ENCODE measurements at places on chromosomes 6 and 20.

GRCh38 chr6:158379336-158379735 lies 67.1 kb downstream of the TULP4 start:
- no peak for DNase-seq

GRCh38 chr20:7879883-7880282 lies 60.4 kb downstream of the HAO1 start:
- no peak for DNase-seq

DNA sequence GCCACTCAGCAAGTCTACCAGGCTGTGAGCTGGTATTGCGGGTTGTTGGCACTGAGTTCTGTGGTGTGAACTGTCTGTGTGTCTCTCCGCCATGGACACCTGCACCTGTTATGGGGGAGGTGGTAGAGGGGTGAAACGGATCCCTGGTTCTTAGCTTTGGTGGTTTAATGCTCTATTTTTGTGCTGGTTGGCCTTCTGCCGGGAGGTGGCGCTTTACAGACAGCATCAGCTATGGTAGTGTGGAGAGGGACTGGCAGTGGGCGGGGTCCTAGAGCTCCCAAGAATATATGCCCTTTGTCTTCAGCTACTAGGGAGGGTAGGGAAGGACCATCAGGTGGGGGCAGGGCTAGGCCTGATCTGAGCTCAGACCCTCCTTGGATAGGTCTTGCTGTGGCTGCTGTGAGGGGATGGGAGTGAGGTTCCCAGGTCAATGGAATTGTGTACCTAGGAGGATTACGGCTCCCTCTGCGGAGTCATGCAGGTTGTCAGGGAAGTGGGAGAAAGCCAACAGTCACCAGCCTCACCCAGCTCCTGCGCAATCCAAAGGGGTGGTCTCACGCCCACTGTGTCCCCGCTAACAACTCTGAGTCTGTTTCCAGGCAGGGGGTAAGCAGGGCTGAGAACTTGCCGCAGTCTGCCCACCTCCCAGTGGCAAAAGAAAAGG lies 154.3 kb downstream of the CCDC170 start:
- DNase-seq, result no peak

- no peak for DNase-seq
Observed at GRCh38 chr6:149723771-149724417, 6.0 kb upstream of the LATS1 start.

DNA sequence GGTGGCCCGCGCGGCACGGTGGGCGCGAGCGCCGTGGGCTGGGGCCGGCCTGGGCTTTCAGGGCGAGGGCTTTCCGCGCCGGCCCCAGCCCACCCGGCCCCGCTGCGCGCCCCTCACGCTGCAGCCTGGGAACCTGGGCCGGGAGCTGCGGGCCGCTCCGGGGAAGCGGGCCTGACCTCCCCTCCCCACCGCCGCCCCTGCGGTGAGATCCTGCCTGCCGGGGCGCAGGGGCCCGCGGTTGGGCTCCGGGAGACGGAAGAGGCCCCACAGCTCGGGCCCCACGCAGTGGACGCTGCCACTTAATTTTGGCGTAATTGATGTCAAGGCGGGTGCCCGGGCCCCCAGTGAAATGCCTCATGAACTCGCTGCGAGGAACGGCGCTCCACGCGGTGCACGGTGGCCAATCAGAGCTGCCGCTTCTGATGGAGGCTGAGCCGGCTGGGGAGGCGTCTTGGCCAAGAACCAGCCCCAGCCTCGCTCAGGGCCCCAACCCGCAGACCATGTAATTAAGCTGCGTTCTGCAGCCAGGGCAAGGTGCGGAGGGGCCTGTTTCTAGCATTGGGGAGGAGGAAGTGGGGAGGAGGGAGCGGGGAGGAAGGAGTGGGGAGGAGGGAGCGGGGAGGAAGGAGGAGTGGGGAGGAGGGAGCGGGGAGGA lies 96.1 kb upstream of the BHLHE23 start:
- DNase-seq, result no peak

GRCh38 chr6:14851281-14851680 lies 394.6 kb upstream of the JARID2 start:
- DNase-seq, result no peak

DNA sequence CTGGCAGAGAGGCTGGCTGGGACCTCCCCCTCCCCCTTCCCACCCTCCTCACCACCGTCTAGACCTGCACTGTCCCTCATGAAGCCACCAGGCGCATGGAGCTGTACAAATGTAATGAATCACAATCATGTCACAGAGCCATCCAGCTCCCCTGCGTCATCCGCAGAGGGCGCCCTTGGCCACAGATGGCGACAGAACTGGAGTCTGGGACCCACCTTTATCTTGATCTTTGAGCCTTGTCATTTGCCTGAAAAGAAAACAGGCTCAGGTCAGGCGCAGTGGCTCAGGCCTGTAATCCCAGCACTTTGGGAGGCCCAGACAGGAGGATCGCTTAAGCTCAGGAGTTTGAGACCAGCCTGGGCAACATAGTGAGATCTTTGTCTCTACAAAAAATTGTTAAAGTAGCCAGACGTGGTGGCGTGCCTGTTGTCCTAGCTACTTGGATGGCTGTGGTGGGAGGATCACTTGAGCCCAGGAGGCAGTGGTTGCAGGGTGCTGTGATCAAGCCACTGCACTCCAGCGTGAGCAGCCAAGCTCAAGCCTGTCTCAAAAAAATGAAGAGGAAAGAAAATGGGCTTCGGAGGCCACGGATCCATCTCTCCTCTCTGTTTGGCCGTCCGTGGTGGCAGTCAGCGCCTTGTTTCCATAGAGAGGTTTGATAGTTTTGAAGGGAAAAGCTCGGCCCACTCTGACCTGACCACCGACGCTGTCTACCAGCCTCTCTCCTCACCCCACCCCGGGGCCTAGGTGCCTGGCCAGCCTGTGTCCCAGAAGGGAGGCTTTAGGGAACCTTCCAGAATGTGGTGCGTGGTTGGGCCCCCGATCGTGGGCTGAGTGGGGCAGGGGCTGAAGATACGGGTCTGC lies 6.2 kb downstream of the COL9A3 start:
- peak; percentile 47 for DNase-seq

DNA sequence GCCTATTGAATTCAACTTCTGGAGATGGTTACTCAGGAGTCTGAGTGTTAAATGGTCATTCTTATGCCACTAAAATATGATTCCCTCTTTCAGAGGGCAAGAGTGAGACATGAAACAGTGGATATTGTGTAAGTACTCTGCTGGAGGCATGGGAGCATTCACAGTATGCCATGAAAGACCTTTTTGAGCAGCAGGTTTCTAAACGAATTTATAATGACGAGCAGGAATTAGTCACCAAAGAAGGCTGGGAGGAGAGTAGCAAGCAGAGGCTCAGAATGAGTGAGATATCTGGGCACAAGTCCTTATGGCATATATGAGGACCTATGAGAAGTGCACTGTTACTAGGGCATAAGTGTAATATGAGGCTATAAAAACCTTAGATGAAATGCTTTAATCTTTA lies 10.9 kb upstream of the MYB start:
- no peak for DNase-seq

DNA sequence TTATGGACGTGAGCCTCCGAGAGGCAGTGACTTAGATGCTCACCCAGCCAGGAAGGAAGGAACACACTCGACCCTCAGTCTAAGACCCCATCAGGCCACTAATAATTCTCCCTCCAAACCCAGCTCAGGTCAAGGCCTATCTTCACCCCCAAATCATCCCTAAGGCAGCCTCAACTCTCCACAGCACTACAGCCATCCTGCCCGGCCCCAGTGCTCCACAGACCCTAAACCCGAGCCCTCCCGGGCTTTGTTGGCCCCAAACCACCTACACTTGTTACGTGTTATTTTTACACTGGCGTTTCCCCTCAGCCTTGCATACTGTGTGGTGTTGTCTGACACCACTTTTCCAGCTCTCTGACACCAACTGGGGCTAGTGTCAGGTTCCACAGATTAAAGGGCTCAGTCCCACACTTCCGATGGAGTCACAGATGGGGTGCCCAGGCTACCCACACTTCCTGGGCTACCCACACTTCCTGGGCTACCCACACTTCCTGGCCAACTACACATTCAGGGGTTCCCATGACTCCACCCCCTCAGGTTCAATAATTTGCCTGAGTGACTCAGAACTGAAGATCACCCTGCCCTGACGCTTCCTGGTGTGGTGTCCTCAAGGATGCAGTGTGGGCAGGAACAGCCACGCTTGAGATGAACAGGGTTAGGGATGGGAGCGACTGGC lies 25.3 kb downstream of the RBCK1 start:
- no peak for DNase-seq

- DNase-seq, result no peak
Observed at GRCh38 chr6:34275128-34275804, 26.5 kb upstream of the SMIM29 start.

DNA sequence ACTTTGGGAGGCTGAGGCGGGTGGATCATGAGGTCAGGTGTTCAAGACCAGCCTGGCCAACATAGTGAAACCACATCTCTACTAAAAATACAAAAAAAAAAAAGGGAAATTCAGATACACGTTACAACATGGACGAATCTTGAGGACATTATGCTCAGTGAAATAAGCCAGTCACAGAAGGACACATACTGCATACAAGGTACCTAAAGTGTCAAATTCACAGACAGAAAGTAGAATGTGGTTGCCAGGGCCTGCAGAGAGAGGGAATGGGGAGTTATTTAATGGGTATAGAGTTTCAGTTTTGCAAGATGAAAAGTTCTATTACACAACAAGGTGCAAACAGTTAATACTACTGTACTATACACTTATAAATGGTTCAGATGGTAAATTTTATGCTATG lies 75.1 kb downstream of the SNX5 start:
- DNase-seq, result no peak

DNA sequence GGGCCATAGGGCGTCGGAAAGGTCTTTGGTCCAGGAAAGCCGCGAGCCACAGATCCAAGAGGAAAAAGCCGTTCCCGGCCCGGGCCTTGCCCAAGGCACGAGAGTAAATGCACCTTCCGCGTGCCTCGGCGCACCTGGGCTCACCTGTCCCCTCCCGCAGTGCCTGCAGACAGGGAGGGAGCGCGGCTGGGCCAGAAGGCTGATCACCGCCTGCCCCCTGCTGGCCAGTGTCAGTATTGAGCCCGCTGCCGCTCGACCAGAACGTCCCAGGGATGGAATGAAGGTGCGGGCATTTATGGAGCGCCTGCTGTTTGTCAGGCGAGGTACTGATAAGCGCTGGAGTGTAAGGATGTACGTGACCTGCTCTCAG lies 679 bp upstream of the LPIN3 start:
- DNase-seq, result peak; percentile 20

- DNase-seq, result no peak
Observed at GRCh38 chr6:79422666-79423065, 114.6 kb downstream of the LCA5 start.

GRCh38 chr20:42598581-42598980 lies 591.1 kb downstream of the PTPRT start:
- DNase-seq, result no peak

- no peak for DNase-seq
Observed at GRCh38 chr6:159487636-159488035, 205.4 kb downstream of the SOD2 start.

GRCh38 chr6:44672086-44672485 lies 284.6 kb downstream of the CDC5L start:
- DNase-seq, result no peak

DNA sequence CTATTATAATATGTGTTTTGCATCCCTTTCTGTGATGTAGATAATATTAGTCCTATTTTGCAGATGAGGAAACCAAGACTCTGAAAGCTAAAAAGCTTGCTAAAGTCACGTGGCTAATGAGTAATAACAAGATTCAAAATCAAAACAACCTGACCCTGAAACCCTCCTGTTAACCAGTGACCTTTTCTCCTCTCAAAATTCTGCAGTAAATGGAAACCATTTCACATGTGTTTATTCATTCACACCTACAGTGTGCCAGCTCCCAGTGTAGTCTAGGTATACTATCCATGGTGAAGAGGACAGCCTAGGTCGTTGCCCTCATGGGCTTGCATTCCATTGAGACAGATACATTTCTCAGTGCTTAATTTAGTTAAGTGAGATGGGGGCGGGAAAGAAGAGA lies 30.6 kb upstream of the PHACTR2 start:
- no peak for DNase-seq

GRCh38 chr6:149820506-149820905 lies 43.7 kb downstream of the LRP11 start:
- no peak for DNase-seq

DNA sequence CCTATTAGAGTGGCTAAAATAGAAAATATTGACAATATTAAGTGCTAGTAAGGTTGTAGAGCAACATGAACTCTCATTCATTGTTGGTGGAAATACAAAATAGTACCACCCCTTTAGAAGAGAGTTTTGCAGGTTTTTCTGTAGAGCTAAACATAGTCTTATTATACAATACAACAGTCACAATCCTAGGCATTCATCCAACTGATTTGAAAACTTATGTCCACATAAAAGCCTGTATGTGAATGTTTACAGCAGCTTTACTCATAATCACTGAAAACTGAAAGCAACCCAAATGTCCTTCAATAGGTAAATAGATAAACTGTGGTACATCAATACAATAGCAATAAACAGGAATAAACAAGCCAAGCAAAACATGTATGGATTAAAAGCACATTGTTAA lies 162.6 kb upstream of the PRND start:
- no peak for DNase-seq

DNA sequence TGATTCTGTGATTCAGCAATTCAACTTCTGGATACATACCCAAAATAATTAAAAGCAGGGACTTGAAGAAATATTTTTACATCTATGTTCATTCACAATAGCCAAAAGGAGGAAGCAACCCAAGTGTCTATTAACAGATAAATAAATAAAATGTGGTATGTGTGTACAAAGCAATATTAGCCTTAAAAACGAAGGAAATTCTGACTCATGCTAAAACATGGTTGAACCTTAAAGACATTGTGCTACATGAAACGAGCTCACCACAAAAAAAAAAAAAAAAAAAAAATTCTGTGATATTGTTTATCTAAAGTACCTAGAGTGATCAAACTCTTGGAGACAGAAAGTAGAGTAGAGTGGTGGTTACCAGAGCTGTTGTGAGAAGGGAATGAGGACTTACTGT lies 54.8 kb upstream of the TFAP2D start:
- DNase-seq, result no peak

GRCh38 chr20:24970754-24971153 lies 21.7 kb downstream of the CST7 start:
- no peak for DNase-seq

GRCh38 chr6:101760843-101761621 lies 367.5 kb downstream of the GRIK2 start:
- DNase-seq, result no peak

Data from NCI-H1092 (cell line).